ENCODE measurements at places on chromosomes 3 and 15. TPM values are rescaled to one million over a fixed set of nuclear protein-coding genes. Genes with fewer than 3 reads are reported as not detected.

DNA sequence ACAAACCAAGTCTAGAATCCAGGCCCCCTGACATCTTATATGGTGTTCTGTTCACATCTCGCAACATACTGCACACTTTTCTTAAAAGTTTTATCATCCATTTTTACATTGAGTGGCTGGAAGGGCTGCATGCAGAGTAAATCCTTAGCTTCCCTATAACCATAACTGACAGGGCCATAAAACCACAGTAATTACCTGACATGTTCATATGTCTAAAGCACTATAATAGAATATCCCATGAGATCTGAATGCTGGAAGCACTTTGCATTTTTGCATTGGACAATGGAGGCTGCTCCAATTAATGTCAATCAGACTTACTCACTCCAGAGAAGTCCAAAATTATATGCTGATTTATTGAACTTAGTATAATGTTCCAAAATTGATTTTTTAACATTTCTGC lies 86.6 kb upstream of the HES1 start:
- DNase-seq, result no peak

DNA sequence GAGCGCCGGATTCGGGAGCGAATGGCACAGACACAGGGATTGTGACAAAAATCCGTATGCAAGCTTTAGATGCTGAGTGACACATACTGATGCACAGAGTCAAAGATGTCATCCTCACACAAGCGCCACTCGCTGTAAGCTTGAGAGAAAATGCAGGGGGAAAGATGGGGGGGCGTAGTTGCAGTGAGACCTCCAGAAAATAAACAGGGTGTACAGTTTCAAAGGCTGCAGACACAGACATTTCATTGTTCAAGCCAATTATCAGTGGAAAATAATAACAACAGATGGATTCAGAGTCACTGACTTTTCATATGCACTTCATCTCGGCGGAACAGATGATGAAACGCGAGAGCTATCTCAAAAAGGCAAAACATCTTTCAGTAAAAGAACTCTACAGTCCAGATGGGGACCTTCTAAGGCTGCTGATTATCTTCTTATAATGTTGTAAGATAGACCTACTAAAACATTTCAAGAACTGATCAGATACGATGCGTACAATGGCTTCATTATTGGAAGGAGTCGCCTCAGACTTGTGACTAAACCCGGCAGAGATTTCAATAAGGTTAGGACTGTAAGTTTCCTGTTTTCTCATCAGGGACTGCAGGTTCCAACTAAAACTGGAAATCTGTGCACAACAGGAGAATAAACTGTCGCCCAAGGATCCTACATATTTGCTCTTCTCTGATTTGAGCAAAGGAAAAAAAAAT lies 275.4 kb downstream of the FOXP1 start:
- peak; percentile 41 for DNase-seq

DNA sequence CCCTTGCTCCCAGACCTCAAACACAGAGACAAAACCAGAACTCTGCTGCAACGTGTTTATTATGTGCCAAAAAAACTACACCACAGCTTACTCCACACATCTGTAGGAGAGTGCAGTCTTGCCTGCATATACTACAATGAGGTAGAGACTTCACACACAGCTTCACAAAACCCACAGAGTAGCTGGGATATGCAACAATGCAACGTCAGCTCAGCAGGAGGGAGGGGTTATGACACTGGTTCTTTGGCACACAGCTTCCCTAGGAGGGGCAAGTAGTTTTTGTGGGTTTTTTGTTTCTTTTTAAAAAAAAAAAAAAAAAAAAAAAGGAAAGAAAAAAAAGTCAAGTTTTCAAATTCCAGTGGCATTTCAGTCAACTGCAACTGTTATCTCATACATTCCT lies 2.9 kb upstream of the RPS17 start:
- DNase-seq, result no peak

DNA sequence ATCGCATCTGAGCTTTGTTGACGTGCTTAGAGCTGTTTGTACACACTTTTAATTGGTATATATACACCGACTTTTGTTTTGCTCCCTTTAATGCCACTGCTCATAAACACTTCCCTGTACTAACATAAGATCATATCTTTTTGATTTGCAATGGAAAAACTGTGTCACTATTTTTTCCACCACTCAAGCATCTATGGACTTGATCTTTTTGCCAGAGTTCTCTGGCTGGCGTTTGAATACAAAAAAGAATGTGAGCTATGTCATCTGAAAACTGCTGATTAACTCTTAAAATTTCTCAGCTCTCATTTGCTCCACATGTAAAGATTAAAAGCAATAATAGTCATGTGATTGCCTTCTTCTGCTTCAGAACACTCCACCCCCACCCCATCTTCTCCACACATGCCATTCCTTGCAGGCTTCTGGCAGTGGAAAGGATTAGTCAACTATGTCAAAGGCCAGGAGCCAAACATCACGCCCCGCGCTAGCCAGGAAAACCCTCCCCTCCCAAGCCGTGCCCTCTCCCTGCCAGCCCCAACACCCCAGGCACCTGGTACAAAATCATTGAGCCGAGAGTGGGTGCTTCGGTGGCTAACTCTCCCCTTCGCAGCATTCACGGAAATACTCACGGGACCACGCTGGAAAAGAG lies 123.4 kb upstream of the MEF2A start:
- DNase-seq, result peak; percentile 71

DNA sequence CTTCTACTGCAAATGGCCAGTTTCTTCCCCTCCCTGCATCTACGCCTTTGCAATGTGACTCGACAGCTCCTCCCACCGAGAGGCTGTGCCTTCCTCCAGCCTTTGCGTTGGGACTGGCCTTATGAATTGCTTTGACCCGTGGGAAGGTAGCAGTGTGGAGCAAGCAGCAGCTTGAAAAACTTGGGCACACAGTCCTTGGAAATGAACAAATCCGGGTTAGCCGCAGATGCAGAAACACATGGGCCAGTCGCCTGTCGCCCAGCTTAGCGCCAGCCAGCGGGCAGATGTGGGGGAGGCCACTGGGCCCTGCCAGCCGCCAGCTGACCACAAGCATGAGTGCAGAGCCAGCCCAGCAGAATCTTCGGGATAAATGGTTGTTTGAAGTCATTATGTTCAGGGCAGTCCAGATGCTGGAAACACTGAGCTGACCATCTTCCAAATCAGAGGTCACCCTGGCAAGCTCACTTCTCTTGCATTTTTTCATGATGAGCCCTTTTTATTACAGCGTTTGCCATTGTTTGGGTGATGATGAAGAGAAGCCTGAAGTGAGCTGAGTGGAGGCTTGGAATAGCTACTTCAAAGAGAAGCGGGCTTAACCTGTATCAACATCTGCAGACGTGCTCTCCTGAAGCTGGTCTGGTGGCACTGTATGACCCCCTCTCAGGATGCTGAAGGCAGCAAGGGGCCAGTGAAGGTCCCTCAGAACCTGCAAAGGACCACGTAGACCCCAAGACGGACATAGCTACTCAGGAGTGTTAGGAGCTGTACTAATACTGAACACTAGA lies 9.8 kb downstream of the SELENOS start:
- DNase-seq, result peak; percentile 70

- DNase-seq, result peak; percentile 63
Observed at GRCh38 chr3:122929188-122930062, 98.1 kb downstream of the SEMA5B start.

GRCh38 chr15:26773917-26774316 lies 1.1 kb upstream of the GABRB3 start:
- DNase-seq, result no peak

DNA sequence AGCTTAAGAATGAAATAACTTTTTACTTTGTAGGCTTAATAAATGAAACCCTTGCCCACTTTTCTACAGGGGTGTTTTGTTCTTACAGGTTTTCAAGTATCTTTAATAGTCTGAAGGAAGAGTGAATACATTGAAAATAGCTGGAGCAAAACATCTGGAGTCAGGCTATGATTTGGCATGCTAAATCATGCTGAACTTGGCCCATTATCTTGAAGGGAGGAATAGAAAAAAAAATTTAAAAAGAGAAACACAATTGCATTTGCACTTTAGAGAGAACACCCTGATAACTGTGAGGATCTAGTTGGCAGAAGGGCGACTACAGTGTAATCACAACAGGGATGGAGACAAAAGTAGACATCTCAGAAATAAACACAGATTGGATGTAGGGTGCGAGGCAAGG lies 1.8 kb upstream of the IQGAP1 start:
- DNase-seq, result no peak

- DNase-seq, result no peak
Observed at GRCh38 chr3:14687360-14687759, 12.4 kb downstream of the C3orf20 start.

DNA sequence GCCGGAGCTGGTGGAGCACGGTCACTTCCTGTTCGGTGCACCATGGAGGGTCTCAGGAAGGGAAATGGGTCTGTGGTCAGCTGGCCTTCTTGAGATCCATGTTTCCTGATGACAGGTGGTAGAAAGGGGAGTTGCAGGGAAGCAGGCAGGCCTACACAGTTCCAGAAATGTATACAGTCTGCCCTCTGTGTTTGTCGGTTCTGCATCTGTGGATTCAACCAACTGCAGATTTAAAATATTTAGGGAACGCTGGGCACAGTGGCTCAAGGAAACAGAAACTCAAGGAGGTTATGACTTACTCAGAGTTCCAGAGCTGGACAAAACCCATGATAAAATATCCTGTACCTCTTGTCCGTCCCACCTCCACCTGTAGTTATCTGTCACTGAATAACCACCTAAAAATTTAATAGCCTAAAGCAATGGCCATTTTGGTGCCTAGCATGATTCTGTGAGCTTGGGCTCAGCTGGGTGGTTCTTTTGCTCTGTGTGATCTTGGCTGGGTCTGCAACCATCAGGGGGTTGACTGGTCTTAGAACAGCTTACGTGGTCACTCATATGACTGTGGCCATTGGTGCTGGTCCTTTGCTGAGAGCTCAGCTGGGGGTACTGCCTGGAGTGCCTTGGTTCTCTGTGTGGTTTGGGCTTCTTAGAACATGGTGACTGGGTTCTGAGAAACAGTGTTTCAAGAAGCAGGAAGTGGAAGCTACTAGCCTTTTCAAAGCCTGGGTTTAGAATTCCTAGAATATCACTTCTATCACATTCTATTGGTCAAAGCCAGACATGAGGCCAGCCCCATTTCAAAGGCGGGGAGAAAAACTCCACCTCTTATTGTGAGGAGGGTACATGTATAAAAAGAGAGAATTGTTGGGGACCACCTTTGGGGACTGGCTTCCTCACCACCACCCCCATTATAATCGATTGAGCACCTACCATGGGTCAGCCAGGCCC lies 239.7 kb upstream of the BHLHE40 start:
- DNase-seq, result no peak

DNA sequence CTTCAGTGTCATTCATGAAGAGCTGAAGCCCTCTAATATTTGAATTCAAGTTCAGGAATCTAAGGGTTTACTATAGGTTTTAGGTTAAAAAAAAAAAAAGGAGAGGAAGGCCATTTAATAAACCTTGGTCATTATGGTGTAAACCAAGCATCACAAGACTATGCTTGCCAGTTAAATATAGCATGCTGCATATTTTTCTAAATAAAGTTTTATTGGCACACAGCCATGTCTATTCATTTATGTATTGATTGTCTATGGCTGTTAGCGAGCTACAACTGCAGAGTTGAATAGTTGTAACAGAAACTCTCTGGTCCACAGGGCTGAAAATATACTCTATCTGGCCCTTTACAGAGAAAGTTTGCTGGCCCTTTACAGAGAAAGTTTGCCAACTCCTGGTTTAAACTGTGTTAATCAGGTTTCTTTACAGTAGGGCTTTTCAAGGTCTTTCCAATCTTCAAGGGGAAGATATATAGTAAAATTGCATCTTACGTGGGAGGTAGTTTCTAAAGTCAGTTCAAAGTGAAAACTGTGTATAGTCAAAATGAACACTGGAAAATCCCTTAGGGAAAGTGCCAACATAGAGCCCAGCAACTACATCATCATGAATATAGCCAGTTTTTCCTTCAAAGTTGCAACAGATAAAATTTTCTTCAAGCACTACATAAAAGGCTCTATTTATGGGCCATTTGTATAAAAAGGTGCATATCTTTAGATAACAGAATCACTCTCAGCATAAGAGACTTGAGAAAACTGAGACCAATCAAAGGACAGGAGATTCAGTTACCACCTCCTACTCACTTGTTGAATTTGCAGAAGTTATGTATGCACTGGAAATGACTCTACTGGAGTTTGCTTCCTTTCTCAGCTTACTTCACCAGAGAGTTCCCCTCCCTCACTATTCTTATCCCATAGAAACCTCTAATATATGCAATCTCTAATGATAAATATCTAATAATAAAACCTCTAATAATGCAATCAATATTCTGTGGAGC lies 49.7 kb upstream of the FRMD4B start:
- DNase-seq, result no peak

GRCh38 chr15:95168951-95169431 lies 937.6 kb downstream of the MCTP2 start:
- DNase-seq, result no peak

DNA sequence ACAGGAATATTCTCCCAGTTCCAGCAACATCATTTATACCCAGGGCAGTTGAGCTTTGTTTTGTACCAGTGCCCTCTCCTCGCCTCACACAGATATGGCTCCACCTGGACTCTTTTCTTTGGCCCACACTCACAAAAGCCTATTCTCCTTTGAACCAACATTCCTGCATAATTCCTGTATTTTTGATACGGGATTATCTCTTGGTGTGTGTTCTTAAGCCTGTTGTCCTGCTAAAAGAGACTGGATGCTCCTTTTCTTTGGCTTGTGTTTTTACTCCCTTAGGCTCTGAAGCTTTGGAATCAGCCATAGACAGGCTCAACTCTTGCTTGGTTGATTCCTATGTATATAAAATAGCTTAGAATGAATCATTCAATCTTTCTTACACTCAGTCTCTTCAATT lies 305.4 kb upstream of the SATB1 start:
- no peak for DNase-seq

DNA sequence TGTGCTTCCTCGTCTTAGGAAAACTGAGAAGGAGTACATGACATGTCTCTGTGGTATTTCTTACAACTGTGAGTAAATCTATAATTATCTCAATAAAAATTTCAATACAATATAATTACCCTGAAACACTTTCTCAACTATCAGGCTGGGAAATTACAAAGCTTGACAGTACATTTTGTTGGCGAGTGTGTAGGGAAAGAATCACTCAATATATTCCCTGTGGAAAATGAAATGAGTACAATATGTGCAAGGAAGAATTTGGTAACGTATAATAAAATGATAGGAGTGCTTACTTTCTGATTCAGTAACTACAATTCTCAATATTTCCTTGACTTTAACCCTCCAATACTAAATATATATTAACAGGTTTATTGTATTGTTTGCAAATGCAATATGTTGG lies 818.2 kb upstream of the CADM2 start:
- DNase-seq, result no peak

KCNMB3 gene
- 1.0 TPM for total RNA-seq

SLC24A5 gene
- total RNA-seq, result not detected

PAQR5 gene
- 1.5 TPM for total RNA-seq

DNAH12 gene
- total RNA-seq, result under 0.01 TPM

SLC22A13 gene
- 2.5 TPM for total RNA-seq
